HuH-7 (cell line): ENCODE measurements at places on chromosomes 13 and 19.

- DNase-seq = no peak
Observed at GRCh38 chr13:113186061-113186900, 22.2 kb downstream of the PCID2 start.

- DNase-seq = no peak
Observed at GRCh38 chr19:28631961-28632360, 581.0 kb downstream of the UQCRFS1 start.

DNA sequence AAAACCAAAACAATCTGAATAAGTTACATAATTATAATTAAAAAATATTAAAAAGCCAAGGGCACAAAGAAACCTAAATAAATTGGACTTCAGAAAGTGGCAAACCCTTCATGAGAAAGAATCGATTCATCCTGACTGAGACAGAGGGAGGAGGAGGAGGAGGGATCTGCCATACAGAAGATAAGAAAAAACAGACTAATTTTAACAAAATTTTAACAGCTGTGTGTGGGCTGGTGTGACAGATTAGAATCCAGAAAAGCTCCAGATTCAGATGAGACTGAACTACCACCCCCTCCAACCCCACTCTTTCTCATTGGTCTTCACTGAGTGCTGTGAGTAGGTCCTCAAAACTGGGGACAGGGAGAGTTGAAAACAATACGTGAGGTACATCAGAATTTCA, 111.5 kb upstream of the HTR2A start:
- no peak for DNase-seq

DNA sequence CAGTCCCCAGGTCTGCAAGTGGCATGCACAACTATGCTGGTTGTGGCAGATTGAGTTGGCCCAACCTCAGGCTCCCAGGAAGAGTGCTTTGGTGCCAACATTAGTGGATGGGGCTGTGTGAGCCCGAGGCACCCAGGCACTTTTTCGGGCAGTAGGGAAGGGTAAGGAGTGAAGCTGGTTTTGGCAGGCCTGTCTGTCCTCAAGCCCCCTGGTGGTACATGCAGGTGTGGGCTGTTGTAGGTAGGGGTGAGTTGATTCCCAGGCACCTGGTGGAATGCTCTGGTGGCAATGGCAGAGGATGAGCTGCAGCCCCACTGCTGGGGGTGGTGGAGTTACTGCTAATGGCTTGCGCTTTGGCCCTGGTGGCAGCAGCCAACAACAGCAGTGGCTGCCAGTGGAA, 723.7 kb upstream of the SLITRK1 start:
- DNase-seq = no peak

DNA sequence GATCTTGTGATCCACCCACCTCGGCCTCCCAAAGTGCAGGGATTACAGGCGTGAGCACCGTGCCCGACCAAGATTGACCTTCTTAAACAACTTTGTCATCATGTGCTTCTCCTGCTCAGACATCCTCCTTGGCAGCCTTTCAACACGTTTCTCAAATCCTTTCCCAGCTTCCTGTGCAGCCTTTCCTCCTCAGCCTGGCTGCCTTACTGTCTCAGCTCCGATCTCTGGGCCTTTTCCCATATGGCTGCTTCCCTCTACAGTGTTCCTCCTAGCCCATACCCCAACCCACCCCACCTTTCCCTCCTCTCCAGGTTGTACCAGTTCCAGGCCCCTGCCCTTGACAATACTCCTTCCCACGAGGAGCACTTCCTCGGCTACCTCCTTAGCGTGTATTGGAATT, 7.2 kb downstream of the PHF11 start:
- DNase-seq = no peak

- no peak for DNase-seq
Observed at GRCh38 chr13:98451676-98452470, 125.0 kb downstream of the STK24 start.

DNA sequence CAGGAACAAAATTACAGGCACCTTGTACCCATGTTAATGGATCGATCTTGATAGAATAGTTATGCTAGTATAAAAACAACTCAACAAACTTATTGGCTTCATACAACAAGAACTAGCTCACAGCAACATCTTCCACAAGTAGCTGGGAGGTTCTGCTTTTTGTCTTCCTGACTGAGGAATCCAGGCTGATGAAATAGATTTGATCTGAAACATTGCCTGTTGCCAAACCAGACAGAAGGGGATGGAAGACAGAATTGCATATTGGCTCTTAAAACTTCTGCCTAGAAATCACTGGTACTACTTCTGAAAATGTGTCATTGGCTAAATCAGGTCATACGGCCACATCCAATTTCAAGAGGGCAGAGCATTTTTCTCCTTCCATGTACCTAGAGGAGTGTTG, 267.3 kb downstream of the RFC3 start:
- DNase-seq = no peak

DNA sequence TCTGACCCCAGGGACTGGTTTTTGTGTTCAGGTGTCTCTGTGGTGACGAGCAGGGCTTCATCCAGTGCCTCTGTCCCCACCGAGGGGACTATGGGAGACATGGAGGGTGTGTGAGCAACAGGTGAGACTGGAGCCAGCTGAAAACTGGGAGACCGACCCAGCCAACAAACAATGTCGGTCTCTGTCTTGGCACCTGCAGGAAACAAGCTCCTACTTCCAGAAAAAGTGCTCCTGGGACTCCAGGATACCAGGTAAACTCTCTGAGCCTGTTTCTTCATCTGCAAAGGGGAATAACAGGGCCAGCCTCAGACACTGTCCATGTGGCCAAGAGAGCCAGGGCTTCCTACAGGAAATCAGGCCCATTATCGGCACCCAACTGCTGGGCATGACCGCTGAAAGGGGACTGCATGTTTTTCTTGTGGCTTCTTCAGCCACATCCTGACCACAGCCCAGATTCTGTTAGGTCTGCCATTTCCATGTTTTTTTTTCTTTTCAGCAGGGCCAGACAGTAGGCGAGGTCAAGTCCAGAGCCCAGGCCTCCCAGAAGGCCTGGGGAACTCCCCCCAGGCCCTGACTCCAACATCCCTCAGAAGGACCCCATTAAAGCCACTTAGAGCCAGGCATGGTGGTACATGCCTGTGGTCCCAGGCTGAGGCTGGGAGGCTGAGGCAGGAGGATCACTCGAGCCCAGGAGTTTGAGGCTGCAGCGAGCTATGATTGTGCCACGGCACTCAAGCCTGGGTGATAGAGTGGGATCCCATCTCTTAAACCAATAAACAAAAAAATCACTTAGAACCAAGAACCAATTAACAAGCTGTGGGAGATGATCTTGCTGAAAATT, 836 bp upstream of the BST2 start:
- DNase-seq = no peak

DNA sequence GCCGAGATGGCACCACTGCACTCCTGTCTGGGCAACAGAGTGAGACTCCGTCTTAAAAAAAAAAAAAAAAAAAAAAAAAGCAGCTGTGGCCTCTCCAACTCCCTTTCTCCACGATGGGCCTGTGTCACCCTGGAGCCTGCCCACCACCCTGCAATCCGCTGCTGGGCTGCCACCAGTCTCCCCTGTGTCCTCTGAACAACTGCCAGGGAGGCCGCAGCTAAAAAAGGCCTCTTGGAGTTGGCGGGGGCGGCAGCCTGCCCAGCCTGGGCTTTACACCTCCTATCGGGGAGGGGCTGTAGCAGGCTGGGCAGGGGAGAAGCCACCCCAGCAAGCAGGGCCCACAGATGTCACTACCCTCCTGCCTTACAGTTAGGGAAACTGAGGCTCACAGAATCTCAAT, 3.5 kb downstream of the CDC37 start:
- no peak for DNase-seq

- peak; percentile 32 for DNase-seq
Observed at GRCh38 chr13:29905845-29906244, 55.4 kb upstream of the UBL3 start.

GRCh38 chr13:64591971-64592370, 2638.2 kb downstream of the PCDH9 start:
- DNase-seq = no peak

- DNase-seq = no peak
Observed at GRCh38 chr13:29319451-29319850, 276.0 kb downstream of the SLC7A1 start.

DNA sequence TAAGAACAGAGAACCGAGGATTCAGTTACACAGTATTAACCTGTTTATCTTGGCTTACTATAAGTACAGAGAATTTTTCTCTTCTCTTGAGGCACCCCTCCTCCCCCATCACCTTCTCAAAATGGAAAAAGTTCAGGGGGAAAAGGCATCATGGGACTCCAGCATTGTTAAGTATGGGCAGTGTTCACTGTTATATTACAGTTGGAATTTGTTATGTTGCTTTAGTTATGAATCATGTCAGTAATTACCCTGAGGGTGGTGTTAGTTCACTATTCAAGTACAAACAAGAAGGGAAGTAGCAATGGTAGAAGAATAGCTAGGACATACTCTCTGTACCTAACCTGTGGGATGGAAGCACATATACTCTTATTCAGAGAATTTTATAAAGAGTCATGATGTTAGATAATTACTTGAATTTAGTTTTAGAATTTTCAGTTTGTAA, 12.0 kb downstream of the LPAR6 start:
- DNase-seq = no peak

GRCh38 chr13:112803422-112803821, 113.6 kb downstream of the ATP11A start:
- DNase-seq = no peak

DNA sequence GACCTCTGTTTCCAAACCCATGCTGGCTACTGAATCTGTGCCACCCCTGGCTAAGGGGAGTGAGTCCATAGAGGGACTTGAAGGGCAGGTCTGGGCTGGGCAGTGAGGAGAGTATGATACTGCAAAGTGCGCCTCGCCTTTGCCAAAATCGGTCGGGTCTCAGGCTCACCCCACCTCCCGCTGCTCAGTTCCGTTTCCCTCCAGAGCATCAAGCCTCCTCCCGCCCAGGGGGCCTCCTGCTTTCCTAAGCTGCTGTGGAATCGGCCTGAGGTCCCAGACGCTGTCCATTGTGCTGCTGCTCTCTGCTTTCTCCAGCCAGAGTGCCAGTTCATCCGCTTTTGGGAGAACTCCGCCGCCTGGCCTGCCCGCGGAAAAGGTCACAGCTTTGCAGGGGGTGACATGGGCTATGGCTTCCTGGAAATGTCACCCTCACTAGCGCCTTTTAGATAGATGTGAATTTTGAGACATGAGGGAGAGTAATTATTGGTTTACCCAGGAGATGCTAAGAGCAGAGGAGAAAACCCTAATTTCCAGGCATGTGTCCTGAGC, 1418.4 kb downstream of the UQCRFS1 start:
- DNase-seq = peak; percentile 14

- no peak for DNase-seq
Observed at GRCh38 chr13:114211446-114212157, 23.1 kb upstream of the CDC16 start.

DNA sequence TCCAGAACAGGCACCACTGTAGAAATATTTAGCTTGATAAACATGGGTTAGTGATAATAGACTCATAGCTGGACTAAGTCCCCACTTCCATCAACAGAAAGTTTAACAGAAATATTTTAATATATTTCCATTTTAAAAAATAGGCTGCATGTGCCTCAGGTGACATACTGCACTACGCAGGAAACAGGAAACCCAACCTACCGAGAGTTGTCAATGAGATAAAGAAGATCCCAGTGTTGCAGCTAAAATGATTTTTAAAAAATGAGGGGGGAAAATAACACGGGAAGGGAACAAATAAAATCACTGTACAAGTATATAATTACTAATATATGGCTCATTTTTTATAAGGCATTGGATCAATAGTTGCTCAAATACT, 154.8 kb downstream of the TBC1D4 start:
- no peak for DNase-seq

GRCh38 chr13:48278806-48279205, 24.7 kb upstream of the RB1 start:
- DNase-seq = no peak

- DNase-seq = no peak
Observed at GRCh38 chr13:74322562-74322961, 188.4 kb upstream of the KLF12 start.

DNA sequence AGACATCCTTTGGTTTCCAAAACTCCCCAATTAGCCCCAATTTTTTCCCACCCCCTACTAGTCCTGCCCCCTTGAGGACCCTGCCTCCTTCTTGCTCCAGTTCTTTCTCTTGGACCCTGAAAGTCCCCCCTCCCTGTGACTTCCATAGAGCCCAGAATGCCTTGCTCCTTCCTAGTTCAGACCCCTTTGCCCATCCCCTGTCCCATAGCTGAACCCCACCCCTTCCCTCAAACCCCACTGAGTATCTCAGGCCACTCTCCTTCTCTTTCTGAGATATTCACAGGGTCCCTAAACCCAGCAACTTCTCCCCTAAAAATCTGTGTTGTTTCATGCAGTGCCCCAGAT, 1.1 kb upstream of the LRFN1 start:
- no peak for DNase-seq

DNA sequence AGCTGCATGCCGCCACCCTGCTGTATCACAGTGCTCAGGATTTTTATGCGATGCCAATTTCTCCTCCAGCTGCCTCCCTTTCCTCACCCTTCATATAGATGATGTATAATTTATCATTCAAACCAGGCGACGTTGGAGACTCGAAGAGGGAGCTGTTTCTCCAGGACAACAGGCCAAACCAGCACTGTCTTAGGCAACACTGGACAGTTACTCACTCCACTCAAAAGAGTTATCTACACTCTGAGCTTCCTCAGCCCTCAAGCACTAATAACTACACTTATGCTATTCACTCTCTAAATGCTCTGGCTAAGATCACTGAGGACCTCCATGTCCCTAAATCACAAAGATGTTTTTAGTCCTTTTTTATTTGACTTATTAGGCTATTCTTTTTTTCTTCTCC, 87.3 kb upstream of the RFC3 start:
- no peak for DNase-seq

- no peak for DNase-seq
Observed at GRCh38 chr13:111575719-111576118, 255.3 kb downstream of the TEX29 start.

DNA sequence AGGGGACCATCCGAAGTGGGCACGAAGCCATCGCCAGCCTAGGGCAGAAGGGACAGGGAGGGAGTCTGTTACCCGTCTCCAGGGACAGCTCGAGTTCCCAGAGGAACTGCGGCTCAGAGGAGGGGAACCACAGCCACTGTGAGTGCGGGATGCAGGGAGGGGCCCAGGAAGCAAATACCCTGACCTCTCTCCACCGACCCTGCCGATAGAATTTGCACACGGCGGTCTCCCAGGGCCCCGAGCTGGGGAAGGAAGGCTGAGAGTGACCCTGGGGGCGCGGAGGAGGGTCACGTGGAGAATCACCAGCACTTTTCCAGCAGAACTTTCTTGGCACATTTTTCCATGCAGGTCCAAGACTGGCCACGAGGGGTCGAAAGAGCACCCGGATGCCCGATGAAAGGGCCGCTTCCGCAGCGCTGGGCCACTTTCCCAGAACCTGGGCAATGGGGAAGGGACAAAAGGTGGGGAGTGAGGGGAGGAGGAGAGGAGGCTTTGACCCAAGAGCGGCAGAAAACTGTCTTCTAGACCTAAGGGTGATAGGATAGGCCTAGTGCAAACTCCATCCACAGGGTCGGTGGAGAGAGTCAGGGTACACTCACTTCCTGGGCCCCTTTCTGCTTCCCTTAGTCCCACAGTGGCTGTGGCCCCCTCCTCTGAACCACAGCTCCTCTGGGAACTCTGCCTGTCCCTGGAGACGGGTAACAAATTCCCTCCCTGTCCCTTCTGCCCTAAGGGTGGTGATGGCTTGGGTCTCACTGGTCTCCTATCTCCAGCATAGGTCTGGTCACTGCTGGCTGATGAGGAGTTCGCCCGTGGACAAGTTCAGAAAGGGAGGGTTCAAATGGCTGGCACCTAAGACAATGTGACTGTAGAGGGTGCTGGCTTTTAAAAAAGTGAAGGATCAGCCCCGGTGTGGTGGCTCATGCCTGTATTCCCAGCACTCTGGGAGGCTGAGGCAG, 5.3 kb upstream of the GPR4 start:
- DNase-seq = peak; percentile 86
